Immature natural killer cell (primary cell): ENCODE measurements at places on chromosomes 7 and 10.
A peak's percentile ranks its signal among the peaks of the same experiment; 100 is the strongest.

DNA sequence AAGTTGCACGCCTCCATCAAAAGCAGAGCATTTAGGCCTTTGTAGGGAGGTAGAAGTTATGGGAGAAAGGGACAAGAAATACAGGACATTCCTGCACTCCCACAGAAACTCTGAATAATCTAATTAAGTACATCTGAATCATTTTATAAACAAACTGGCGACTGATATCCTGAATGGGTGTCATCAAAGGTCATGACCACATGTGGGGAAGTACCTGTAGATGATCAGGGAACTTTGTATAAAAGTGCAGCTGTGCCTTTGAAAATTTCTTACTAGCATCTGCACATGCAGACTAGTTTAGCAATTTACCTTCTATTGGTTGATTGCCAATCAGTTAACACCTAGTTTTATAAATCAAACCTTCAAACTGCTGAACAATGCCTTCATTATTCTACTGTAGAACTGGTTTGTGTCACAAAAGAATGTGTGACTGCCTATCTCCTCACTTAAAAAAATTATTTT lies 17.1 kb downstream of the STEAP4 start:
- DNase-seq, result no peak

DNA sequence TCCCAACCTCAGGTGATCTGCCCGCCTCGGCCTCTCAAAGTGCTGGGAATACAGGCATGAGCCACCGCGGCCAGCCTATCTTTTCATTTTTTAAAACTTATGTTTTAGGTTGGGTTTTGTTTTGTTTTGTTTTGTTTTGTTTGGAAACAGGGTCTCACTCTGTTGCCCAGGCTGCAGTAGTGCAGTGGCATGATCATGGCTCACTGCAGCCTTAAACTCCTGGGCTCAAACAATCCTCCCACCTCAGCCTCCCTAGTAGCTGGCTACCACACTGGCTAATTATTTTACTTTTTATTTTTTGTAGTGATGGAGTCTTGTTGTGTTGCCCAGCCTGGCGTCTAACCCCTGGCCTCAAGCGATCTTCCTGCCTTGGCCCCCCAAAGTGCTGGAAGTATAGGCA lies 19.4 kb upstream of the AGFG2 start:
- DNase-seq, result no peak

GRCh38 chr7:28921822-28922221 lies 36.3 kb downstream of the TRIL start:
- peak; percentile 35 for DNase-seq

DNA sequence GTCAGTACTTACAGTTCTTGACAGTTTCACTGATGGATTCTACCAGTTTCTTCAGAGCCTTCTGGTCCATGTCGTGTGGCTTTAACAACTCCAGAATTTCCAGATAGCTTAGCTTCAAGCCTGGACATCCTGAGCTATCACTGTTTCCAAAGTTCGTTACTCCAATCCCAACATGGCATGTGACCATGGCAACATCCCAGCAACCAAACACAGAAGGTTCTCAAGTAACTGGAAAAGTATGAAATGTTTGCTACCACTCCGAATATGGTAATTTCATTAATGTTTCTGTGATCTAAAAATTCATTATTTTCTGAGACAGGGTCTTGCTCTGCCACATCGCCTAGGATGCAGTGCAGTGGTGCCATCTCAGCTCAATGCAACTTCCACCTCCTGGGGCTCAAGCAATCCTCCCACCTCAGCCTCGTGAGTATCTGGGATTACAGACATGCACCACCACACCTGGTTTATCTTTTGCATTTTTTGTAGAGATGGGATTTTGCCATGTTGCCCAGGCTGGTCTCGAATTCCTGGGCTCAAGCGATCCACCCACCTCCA lies 29.3 kb downstream of the RBM48 start:
- no peak for DNase-seq

DNA sequence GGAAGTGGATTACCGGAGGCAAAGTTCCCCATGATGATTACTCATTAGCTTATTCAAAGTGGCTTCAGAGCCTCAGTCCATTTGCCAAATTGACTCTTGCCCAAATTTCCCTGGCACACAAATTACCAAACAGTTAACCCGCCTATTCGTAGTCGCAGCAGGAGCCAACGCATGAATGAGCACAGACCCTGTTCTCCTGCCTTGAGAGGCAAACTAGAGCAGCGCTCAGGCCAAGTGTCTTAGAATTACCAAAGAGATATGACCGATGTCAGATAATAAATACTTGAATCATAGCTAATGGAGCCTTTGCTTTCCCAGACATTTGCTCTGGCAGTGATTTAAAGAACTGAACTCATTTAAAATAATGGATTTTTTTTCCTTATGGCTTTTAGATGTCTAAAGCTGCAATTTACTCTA lies 64.9 kb downstream of the CTTNBP2 start:
- no peak for DNase-seq

GRCh38 chr7:1767524-1767923 lies 97.4 kb downstream of the ELFN1 start:
- no peak for DNase-seq

DNA sequence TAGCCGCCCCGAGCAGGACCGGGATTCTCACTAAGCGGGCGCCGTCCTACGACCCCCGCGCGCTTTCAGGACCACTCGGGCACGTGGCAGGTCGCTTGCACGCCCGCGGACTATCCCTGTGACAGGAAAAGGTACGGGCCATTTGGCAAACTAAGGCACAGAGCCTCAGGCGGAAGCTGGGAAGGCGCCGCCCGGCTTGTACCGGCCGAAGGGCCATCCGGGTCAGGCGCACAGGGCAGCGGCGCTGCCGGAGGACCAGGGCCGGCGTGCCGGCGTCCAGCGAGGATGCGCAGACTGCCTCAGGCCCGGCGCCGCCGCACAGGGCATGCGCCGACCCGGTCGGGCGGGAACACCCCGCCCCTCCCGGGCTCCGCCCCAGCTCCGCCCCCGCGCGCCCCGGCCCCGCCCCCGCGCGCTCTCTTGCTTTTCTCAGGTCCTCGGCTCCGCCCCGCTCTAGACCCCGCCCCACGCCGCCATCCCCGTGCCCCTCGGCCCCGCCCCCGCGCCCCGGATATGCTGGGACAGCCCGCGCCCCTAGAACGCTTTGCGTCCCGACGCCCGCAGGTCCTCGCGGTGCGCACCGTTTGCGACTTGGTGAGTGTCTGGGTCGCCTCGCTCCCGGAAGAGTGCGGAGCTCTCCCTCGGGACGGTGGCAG lies at the start of gene MGMT:
MGMT (plus strand) TSS at position 539 of the 656 bp plus-strand sequence.
- DNase-seq, result peak; percentile 93

GRCh38 chr10:109275960-109276359 lies 647.4 kb downstream of the XPNPEP1 start:
- no peak for DNase-seq

GRCh38 chr7:94325122-94325475 lies 69.6 kb upstream of the COL1A2 start:
- DNase-seq, result no peak

DNA sequence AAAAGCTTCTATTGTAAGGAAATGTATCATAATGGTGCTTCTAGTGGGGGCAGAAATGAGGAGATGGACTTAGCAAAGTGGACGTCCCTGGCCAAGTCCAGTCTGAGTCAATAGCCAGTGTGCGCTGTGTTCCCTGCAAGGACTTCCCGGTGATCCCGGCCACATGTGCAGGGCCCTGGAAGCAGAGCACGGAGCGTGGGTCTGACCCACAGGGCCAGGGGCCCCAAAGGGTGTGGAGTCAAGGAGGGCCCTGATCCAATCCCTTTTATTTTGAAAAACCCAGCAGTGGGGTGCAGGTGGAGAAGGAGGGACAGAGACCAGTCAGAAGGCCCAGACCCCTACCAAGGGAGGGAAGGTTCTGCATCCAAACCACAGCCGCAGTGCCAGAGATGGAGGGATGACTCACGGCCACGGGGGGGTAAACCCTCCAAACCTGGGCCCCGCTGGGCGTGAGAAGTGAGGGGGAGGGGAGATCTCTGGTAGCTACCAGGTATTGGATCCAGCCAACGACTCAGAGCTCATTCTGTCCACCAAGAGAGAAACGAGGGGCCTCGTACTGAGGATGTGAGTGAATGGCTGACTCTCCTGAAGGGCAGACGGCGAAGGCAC lies 57.2 kb upstream of the VIPR2 start:
- no peak for DNase-seq

DNA sequence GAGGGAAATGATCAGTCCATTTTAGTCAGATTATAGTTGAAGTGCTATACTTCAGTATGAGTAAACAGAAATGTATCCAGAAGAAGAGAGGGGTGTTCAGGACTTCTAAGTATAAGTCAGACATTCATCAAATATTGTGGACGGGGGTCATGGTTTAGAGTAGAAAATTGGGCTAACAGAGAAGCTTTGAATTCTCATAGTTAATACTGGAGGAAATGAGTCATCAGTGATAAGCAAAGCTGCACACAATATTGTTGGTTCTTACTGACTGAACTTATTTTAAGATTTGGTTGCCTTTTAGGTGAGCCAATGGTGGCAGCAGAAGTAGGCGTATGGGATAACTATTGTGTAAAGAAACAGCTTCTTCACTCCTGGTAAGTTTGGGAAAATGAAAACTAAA lies 1.7 kb upstream of the SUMF2 start:
- no peak for DNase-seq

GRCh38 chr7:7533831-7534430 lies 1.7 kb downstream of the COL28A1 start:
- DNase-seq, result no peak

DNA sequence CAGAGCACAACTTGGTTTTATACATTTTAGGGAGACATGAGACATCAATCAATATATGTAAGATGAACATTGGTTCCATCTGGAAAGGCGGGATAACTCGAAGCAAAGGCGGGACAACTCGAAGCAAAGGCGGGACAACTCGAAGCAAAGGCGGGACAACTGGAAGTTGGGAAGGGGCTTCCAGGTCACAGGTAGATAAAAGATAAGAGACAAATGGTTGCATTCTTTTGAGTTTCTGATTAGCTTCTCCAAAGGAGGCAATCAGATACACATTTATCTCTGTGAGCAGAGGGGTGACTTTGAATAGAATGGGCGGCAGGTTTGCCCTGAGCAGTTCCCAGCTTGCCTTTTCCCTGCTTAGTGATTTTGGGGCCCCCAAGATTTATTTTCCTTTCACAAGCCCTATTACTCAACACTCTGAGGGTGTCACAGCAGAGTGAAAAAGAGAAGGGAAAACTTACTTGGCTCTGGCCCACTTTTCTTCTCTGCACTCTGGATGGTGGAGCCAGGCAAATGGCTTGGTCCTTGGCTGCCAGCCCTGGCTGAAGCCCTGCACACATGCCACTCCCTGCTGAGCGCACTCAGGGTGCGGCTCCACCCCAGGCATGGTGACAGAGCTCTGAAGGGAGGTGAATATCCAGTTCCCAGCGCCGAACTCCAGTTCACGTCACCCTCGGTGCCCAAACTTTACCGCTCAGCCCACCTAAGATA lies 46.7 kb downstream of the PARD3 start:
- DNase-seq, result no peak
